Spleen (tissue), 13 donors: ENCODE measurements at places on chromosomes 4 and X. TPM values are rescaled to one million over a fixed set of nuclear protein-coding genes. Genes with fewer than 3 reads are reported as not detected.
A peak's percentile ranks its signal among the peaks of the same experiment; 100 is the strongest.

DNA sequence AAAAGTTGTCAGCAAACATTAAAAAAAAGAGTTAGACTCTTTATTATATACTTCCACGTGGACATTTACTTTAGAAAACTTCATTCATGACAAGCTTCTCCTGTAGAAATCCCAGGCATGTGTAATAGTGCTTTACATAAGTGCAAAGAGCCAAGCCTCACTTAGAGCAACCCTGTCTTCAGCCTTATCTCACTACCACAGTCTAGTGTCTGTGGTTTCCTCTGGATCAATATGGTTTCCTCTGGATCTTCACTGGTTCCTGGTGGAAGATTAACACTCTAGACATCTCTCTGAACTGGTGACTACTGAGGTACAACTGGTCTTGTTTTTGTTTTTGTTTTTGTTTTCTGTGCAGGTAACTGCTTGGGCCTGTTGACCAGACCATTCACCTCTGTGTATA lies 18.4 kb upstream of the ARMCX5 start:
- no peak for DNase-seq

- DNase-seq, result no peak
These were observed 294.3 kb upstream of the BOD1L1 start for GRCh38 chr4:13921805-13922204.

DNA sequence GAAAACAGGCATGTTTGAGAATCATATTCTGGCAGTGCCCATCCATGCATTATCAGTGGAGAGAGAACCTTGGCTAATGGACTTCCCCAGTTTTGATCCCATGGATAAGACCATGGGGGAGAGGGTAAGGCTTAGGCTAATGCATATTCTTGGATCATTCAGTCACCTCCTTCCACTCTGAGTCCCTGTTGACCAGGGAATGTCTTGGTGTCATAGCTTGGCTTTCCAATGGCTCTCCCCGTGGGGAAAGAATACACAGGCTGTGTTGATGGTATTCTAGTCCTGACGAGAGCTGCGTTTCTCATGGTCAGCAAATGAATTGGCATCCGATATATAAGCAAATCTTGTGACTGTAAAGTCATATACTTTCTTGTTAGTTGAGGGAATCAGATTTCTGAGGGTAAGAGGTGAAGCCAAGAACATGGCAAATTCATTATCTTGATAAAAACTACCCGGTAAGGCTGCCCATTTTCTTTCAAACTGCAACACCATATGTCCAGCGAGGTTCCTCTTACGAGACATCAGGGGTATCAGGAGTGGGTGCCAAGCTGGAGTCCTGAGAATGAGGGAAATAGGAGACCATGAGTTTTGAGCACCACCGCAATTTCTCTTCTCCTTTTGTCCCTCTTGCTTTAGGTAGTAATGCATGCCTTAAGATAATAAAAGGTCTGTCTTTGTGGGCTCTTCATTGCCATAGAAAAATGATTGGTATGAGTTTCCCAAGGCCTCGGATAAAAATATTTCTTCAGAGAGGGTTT lies 18.0 kb downstream of the RHOH start:
- no peak for DNase-seq

DNA sequence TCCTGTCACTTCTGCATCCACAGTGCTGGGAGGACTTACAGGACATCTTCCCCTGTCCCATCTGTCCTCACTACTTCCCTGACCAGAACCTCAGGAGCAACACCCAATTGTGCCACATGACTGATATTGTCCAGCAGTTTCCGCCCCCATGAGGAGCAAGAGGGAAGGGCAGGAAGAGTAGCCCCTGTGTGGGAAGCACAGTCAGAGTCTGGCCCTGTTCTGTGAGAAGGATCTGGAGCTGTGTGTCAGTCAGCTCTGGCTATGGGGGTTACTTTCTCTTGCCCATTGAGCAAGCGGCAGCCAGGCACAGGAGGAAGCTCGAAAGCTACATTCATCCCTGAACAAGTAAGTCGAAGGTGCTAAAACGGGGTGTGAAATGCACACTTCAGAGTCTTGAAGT lies 14.8 kb upstream of the TRIM60 start:
- no peak for DNase-seq

GRCh38 chrX:48938721-48939425 lies 18.5 kb downstream of the OTUD5 start:
- peak; percentile 87 for DNase-seq

DNA sequence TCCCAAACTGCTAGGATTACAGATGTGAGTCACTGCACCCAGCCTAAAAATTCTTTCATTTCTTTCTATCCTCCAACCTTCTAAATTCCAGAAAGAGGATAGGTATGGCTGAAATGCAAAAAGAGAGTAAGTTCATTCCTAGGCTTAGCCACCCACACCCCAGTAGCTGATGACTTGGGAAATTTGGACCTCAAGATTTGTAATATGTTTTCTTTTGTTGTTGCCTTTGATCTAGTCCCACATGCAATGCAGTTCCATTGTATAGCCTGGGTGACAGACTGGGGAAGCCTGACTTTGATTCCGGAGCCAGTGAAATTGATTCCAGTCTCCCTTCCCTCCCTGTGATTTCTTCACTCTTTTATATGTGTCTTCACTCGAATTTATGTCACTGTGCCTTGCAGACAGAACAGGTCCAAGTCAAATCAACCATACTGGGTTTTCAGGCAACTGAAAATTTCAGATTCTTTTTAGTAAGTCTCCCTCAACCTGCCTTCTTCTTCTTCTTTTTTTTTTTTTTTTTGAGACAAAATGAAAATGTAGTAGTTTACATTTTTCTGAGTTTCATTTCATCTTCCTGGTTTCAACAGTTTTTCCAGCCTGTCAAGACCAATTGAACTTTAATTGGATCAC lies 176.2 kb upstream of the RBPJ start:
- DNase-seq, result no peak

Gene MFAP3L
- polyA plus RNA-seq, result 0.74 TPM
